Forelimb muscle (tissue), 1 donor: ENCODE measurements at places on chromosomes 2 and 18. TPM values are rescaled to one million over a fixed set of nuclear protein-coding genes. Genes with fewer than 3 reads are reported as not detected.

The SETBP1 gene
- 14.8 TPM for polyA plus RNA-seq

The KDSR gene
- 22.7 TPM for polyA plus RNA-seq

The CDH19 gene
- 1.3 TPM for polyA plus RNA-seq

DNA sequence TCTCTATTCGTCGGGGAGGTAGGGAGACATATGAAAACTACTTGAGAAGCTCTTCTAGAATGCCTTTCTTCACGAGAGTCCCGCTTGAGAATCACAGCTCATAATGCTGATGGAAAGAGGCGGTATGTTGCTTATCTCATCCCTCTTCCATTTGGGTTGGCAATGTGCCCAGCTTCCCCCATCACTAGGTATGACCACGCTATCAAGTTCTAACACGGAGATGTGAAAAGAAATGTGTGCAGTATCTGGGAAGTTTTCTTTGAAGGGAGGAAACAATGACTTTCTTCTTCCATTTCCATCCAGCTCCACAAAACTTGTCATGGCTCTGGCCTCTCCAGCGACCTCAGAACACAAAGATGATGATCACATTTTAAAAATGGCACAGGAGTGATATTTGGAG, 742.4 kb downstream of the DCDC2C start:
- no peak for DNase-seq

The VIT gene
- 4.5 TPM for polyA plus RNA-seq

DNA sequence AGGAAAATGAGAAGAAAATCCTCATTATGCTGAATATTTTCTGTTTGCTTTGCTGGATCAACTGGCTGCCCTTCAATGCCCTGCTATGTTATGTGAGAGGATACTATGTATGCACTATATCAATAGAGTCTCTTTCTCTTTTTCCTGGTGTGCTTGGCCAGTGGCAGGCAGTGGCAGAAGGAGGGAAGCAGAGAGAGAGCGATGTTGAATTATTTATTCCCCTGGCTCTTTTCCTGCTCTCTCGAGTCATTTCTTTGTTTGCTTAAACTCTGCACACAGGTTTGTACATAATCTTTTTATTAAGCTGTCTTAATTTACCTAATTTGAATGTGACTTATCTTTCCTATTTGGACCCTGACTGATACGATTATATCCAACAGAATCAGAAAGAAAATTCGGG, 1727.3 kb downstream of the SUCLG1 start:
- DNase-seq = no peak

The C2orf69 gene
- 8.0 TPM for polyA plus RNA-seq

DNA sequence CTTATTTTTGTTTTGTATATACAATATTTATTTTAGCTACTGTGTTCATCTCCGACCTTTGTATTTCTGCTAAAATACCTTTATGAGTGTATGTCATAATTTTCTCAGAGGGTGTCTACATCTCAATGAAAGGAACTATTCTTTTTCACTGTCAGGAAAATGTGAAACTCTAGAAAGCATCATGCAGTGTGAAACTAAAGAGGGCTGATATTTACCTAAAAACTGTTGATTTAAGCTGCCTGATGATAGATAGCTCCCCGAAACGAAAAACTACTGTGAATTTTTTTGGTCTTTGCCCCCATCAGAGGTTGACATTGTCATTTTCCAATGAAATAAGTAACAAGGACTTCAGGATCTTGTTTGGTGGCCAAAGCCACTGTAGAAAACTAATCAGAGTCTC, 38.8 kb downstream of the TMEM178A start:
- no peak for DNase-seq

DNA sequence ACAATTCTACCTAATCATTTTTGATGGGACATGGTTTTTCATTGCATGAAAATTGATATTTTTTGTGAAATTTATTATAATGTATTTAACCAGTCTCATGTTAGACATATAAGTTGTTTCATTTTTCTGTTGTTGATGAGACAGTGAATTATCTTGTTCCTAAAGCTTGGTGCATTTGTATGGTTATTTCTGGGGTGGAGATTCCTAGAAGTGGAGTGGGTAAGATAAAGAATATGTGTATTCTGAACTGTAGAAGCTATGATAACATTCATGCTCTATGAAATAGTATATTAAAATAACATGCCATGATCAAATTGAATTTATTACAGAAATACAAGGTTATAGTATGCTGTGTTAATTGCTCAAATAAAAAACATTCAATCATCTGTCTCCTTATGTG, 69.2 kb downstream of the BOLA3 start:
- no peak for DNase-seq

The UGT1A8 gene
- not detected for polyA plus RNA-seq

The MDH1 gene
- polyA plus RNA-seq = 342 TPM

The SERPINB10 gene
- polyA plus RNA-seq = 0.27 TPM

GRCh38 chr2:230770804-230771203, 58.2 kb downstream of the CAB39 start:
- no peak for DNase-seq

DNA sequence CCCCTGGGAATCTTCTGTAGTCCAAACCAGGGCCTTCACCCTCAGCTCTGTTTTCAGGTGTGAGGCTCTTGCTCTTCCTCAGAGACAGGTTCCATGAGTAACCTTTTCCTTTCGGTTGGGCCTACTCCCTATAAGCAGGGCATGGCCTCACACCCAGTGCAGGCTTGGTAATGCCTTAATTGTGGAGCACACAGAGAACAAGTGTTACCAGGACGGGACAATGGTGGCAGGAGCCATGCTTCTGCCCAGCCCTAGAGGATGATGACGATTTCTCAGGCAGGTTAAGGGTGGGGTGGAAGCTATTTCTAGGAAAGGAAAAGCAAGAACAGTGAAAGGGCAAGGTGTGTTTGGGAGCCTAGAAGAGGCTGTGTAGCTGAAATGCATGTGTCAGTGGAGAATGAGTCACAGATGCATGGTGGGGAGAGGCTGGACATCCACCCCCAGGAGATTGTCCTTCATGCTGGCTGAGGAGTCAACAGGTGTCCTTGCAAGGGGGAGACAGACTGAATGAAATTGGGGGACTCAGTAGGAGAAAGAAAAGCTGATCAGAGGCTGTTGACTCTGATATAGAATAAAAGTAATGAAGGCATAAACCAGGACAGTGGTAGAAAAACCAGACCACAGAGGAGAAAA, 22.0 kb upstream of the SERPINB12 start:
- DNase-seq = no peak

DNA sequence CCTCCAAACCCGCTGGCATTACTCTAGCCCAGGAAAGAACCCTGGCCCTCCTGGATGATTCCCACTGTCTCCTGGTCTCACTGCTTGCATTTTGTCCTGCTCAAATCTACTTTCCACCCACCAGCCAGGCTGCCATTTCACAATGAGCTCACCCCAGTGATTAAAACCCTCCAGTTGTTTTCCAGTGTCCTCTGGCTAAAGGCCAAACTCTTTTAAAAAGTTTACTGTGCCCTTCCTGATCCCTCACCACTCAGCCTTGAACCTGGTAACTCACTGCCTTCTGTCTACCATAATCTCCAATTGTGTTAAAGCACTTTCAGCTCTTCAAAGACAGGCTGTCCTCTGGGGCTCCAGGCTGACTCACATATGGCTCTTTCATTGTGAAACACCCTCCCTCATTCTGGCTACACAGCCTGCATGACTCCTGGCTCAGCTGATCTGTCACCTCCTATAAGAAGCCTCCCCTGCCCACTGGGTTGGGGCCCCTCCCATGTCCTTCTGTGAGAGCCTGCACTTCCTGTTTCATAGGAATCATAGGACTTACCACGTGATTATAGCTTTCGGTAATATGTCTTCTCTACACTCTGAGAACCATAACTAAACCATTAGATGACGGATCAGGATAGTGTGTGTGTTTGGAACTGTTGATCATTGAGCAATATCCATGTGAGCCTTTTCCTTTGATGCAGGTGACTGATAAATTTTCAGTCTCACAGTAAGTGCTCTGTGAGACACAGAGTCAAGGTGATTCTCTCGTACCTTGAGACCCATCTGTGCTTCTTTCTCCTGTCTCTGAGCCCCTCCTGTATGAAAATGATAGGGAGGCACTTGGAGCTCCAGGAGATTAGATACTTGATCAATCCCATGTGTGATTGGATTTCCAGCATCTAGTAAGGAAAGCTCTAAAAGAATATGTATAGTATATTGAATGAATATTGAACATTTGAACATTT, 590.8 kb upstream of the ID2 start:
- no peak for DNase-seq

GRCh38 chr2:126370201-126370600, 285.8 kb upstream of the GYPC start:
- DNase-seq = peak; percentile 56

DNA sequence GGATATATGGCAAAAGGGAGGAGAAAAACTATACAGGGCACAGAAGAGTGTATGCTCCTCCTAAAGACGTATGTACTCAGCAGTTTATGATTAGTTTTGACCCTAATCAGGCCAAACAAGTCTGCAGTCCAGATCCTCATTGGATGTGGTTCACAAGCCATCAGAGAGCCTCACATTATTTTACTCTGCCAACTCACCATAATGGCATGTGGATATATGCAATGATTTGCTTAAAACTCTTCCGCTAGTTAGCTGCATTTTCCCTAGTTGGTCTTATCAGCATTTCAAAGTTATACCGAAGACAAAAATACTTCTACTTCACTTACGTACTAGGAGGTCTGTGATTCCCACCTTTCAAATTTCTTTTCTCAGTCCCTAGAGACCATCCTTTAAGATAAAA, 198.4 kb downstream of the CMPK2 start:
- no peak for DNase-seq

GRCh38 chr2:164655750-164656149, 34.5 kb upstream of the GRB14 start:
- no peak for DNase-seq

GRCh38 chr2:133377021-133377481, 191.2 kb downstream of the NCKAP5 start:
- DNase-seq = peak; percentile 64

DNA sequence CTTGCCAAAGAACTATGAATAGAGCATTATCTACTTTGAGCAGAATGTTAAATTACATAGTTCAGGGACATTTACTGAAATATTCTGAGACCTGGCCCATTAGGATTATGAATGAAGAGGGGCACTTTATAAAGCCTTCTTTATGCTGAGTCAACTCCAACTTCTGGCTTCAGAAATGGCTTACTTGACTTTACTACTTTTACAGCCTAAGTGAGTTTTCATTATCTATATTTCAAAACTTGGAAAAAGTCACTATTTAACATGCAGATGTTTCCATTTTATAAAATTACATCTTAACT, 37.7 kb downstream of the SESTD1 start:
- no peak for DNase-seq

The SPP2 gene
- not detected for polyA plus RNA-seq

The CCDC68 gene
- 0.39 TPM for polyA plus RNA-seq

GRCh38 chr2:69059731-69060290, 46.8 kb downstream of the ANTXR1 start:
- DNase-seq = no peak

DNA sequence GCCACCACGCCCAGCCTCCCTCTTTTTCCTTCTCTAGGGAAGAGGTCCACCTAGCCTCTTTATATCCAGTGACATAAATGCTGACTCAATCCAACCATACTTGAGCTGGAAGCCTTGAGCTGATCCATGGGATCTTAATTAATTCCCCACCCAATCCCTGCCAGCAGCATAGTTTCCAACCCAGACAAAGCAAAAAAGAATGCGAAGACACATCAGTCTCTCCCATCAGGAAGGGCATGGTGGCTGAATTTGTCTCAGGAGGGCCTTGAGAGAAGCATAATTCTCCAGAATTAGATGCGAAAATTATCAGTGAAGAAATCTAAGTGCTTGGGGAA, 22.5 kb downstream of the CASP10 start:
- no peak for DNase-seq

The MLPH gene
- polyA plus RNA-seq = 1.0 TPM

The ORMDL1 gene
- 55.6 TPM for polyA plus RNA-seq

GRCh38 chr2:219175928-219176817, 552 bp downstream of the CNPPD1 start:
- no peak for DNase-seq

DNA sequence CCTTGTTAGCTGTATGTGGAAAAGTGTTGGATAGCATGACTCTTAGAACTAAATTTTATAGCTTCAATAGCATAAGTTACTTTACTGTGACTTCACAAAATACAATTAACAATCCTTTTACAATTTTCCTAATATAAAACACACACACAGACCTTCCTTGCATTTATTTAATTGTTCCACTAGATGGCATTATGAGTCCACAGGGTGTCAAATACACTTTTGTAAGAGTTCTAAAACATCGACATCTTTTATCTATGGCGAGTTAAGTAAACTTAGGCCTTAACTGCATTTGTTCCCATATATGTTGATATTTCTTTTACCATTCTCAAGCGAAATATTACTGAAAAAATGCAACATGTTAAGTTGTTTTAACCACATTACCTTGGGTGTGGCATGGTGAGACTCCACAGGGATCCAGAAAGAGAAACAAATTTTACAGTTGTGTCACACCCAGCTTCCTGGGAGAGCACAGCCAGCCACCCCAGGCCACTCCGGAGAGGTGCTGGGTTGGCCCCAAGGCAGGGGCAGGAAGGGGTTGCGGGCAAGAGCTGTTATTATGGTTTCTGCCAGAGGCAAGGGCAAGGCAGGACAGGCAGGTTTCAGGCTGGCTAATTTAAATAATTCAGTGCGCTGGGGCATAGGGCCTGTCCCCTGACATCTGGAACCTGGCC, 312.4 kb upstream of the MC4R start:
- peak; percentile 1 for DNase-seq

DNA sequence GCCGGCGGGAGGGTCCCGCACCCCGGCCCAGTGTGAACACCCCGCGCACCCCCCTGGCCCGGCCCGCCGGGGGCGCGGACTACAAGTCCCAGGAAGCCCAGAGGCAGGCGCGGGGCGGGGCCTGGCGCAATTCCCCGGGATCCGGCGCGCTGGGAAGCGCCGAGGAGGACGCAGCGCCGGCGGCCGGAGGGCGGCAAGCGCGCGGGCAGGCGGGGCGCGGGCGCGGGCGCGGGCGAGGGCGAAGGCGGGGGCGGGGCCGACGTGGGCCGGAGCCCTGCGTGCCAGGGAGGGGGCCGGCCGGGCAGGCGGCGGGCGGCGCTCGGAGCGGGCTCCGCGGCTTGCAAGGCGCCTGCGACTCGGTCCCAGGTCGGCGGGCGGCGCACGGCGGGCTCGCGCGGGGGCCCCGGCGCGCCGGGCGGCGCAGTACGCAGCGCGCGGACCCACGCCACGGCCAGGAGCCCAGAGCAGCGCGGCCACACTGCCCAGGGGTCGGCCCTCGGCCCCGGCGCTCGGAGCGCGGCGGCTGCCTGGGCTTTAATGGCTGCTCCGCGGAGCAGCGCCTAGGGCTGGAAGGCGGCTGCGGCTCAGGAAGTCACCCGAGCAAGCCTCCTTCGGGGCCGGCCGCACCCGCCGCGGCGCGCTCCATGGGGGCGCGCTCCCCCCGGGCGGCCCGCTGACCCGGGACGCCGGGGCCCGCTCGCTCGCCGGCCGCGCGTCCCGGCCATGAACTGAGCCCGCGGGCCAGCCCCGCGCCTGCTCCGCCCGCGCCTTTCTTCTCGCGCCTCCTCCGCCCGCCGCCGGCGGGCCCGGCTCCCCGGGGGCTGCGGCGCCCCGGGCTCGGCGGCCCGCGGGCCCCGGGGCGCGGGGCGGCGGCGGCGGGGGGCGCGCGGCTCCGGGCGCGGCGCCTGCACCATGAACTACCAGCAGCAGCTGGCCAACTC, at the start of gene AGAP1:
TSS of gene AGAP1 (plus strand) at position 269 of the 941 bp plus-strand sequence.
- peak; percentile 38 for DNase-seq
